ENCODE measurements at places on chromosomes 2 and 18.

DNA sequence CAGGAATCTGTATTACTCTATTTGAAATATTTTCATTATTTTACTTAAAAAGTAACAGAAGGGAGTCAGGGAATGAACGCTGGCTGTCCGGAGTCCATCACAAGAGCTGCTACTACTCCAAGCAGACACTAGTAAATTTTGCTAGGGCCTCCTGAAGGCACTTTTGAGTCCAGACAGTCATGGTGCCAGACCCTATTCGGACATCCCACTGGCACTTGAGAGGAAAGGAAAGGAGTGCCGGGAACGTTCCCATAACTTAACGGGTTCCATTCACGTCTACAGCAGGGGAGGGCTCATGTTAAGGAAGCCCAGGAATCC is 563 bp upstream of the GMCL1 start:
- no peak for DNase-seq

- no peak for DNase-seq
These were observed 69.7 kb upstream of the TMEM200C start for GRCh38 chr18:5964996-5965395.

DNA sequence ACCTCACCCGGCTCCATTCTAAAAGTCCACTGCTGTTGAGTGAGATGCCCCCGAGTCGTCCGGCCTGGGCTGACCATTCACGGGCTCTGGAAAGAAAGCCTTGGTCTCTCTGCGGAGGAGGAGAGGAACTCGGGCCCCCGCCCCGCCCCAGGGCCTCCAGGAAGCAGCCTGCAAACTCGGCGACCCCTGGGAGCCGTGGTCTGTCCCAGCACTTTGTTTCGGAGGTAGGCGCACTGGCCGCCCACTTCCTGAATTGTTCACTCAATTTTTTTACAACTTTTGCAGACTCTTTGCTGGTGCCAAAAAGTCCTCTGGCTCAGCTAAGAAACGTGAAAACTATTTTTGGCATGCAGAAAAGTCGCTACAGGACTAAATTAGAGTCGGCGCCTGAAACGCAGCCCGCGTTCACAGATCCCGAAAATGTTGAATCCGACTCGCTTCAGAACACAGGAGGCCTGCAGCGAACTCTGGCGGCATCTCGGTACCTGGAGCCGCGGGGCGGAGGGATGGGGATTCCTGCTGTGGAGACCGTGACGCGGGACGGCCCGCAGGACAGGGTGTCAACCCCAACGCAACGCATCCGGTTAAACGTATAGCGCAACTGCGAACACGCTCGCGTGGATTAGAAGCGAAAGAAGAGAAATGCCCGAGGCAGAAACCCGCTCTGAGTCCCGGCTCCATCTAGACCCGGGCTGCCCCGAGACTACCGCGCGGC is 1.5 kb downstream of the PXDN start:
- no peak for DNase-seq

DNA sequence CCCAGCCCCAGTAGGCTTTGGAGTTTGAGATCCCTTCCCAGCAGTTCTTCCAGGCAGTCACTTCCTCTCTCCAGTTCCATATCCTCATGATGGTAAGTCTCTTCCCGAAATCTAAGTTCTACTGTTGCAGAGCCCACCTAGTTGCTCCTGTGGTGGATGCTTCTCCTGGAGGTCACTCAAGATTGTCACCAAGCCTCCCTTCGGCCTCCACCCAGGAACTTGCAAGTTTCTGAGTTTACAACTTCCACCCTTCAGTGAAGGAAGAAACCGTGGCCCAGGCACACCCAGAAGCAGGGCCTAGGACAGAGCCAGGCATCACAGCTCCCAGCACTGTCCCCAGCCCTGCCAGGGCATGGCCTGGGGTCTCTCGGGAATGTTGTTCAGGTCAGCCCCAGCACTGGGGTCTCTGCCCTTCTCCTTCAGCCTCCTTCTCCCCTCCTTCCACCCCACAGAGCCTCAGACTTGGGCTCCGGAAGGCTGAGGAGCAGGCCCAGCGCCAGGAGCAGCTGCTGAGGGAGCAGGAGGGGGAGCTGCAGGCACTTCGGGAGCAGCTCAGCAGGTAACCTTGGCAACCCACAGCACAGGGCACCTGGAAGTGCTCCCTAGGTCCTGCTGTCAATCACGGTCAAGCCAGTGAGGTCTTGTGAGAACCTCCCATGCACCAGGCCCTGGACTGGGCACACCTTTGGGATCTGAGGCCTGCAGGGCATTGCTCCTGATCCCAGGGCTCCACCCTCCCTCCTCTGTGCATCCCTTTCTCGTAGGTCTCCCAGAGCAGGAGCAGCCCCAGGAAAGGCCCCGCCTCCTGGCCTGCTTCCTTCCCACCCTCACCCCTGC is 7.1 kb downstream of the RUFY4 start:
- DNase-seq, result no peak

GRCh38 chr2:100964222-100964621 is 37.9 kb upstream of the RPL31 start:
- no peak for DNase-seq
